Adipocyte (in vitro differentiated cells): ENCODE measurements at places on chromosomes 11 and 22.

DNA sequence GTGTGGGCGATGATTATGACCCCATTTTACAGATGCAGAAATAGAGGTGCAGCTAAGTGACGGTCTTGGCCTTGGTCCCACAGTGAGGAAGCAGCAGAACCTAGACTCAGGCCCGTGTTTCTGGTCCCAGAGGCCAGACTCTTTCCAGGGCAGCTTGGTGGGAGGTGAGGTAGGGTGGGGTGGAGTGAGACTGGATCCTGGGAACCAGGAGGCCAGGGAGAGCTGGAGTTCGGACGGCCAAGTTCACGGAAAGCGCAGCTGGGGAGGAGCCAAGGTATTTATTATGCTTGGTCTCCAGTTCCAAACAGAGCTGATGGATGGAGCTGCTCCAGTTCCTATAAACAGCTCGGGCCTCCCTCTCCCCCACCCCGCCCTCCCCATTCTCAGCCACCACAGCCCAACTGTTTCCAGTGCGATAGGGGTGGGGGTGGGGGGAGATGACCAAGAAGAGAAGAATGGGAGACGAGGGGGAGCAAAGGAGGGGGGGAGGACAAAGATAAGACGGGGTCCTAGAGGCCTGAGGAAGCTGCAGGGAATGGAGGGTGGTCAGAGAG is 16.2 kb downstream of the LRRC32 start:
- DNase-seq: no peak

DNA sequence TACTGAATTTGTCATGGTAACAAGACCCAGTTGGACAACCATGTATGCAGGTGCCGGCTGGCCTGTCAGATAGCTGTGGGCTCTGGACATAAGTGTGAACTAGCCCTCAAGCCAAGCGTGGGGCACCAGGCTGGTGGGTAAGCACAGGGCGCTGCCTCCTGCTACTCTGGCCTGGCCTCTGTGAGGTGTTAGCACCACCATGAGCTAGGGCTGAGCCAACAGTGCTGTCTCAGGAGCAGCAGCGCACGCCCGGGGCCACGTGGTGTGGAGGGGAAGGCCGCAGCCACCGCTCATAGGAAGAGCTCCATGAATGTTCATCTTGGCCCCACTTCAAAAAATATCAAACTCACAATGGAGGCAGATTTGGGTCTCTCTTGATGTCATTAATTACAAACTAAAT is 35.3 kb upstream of the GNB1L start:
- DNase-seq: no peak

DNA sequence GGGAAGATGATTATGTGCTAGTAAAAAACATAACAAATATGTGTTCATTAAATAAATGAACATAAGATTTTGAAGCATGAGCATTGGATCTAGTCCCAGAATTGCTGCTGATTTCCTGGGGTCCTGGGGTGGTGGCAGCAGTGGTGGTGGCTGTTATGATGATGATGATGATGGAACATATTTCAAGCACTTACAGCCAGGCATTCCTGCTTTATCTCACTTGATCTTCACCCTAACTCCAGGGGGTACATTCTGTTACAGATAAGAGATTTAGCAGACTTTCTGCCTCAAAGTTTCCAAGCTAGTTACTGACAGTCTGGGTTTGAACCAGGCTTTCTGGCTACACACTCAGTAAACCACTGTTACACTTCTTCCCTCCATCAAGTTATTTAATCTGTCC is 5.2 kb downstream of the TRAPPC4 start:
- no peak for DNase-seq

DNA sequence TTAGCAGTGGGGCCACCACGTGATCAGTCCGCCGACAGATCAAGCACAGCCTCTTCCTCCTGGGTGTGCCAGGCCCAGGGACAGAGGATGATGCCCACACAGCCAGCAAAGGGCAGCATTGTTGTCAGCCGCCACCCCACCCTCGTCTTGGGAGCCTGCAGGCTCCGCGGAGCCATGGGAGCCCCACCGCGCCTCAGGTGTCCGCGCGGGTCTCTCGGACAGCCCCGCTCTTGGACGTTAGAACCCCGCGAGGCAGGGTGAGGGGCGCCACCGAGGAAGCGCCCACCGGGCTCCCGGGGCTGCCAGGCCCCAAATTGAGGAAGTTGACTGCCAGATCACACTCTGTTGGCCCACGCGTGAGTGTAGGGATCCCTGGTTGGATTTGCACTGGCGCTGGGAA is 83.9 kb upstream of the MS4A8 start:
- no peak for DNase-seq

DNA sequence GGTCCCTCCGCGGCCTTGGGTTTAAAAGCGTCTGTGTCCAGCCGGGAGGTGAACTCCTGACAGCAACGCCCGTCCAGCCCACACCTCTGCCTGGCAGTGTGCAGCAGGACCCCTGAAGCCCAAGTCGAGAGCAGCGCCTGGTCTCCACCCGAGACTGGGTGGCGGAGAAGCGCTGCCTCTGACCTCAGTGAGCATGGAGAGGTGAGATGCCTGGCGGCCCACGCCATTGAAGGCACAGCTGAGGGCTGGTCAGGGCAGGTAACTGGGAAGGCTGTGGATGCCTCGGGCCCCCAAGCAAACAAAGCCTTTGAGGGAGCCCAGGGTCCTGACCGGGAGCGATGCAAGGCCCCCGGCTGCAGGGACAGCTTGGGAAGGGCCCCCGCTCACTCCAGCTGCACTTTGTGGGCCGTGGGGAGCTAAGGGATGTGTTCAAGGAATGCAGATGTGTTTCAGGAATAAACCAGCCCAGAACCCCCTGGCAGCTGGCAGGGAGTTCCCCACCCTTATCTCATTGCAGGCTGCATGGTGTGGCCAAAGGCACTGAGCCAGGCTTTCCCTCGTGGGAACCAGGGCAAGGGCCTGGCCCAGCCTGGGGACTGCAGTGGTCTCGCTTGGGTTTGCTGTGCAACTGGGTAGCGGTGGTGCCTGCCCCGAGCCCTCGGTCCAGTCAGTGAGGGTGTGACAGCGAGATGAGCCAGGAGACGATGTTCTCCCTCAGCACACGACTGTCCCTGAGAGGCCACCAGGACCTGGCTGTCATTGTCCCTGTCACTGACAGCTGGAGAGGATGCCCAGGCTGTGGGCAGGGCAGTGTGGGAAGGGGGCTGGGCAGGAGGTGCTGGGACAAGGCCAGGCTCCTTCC is 92.5 kb downstream of the WNT7B start:
- no peak for DNase-seq

DNA sequence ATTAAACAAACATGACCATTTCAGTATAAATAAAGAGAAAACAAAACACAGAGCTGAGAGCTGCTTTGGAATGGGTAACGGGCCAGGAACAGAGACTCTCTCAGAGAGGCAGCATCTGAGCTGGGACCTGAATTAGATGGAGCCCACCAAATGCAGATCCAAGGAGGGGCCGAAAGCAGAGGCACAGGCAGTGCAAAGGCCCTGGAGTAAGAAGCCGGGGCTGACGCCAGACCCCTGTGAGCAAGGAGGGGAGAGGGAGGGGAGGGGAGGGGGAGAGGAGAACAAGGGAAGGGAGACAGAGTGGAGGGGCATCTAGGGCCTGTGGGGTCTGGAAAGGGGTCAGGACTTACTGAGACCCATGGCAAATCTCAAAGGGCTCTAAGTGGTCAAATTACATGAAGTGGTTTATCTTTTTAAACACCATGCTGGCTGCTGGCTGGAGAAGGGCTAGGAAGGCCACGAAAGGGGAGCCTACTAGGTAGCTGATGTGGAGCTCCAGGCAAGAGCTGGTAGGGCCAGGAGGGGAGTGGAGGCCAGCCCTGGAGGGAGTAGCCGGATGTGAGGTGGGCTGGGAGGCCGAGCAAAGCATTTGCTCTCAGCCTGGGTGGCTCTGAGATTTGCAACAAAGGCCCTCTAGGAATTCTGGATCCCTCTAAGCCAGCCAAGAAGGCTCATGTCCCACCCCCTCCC is 3.2 kb downstream of the OSBPL5 start:
- DNase-seq: no peak

DNA sequence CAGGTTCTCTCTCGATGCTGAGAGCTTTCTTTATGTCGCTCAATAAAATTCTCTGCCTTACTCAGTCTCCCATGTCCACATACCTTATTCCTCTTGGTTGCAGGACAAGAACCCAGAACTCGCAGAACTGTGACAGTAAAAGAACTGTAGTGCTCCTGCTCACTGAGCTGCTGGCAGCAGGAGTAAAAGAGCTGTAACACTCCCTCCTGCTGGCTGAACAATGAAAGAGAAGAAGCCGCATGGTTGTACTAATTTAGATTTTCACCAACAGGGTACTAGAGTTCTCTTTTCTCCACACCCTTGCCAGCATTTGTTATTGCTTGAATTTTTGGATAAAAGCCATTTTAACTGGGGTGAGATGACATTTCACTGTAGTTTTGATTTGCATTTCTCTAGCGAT is 433.2 kb downstream of the GUCY1A2 start:
- DNase-seq: peak; percentile 41

DNA sequence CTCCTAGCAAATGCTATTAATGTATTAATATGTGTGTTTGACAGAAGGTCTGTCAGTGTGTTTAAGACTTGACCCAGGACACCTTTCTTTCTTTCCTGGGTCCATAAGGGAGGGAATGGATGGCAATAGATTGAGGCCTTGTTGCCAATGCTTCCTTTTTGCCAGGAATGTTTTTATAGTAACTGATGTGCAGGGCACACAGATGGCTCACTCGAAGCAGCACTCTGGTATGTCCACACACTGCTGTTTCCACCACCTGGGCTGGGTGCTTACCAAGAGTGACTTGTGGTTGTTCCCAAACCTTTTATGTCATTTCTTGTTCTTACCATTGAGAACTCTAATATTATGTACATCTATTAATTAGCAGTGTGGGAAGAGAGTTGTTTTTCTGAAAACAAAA is 396.9 kb upstream of the SYN3 start:
- DNase-seq: no peak

DNA sequence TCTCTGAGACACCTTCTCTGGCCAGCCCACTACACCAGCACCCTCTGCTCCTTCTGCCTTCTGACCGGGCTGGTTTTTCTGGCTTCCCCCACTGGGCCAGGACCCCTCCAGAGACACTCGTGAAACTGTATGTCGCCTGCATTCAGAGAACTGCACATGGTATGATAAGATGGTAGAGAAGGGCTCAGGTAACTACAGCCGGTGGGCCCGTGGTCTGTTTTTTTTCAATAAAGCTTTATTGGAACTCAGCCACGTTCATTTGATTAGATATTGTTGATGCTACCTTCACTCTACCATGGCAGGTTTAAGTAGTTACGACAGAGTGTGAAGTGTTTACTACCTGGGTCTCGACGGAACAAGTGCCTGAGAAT is 514.0 kb downstream of the TBC1D22A start:
- DNase-seq: no peak

GRCh38 chr11:8584082-8584481 is 9.9 kb downstream of the STK33 start:
- DNase-seq: peak; percentile 23

- peak; percentile 86 for DNase-seq
Measured at GRCh38 chr22:26610072-26610958, 7.5 kb downstream of the CRYBB1 start.

GRCh38 chr22:46676881-46677280 is 56.7 kb downstream of the GRAMD4 start:
- no peak for DNase-seq

DNA sequence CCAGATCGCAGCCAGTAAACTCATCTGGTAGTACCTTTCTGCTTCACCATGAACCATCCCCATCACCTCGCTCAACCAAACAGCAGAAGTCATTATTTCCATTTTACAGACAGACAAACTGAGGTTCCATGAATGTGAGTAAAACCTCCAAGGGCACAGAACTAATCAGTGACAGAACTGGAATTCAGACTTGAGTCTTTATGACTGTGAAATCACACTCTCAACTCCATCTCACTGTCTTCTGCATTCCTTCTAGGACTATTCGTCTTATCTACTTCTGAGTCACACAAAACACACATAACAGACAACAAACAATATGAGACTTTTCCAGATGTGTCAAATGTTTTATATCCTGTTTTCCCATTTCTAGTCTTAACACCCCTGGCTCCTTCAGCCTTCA is 9.3 kb upstream of the NUP50 start:
- DNase-seq: peak; percentile 22

DNA sequence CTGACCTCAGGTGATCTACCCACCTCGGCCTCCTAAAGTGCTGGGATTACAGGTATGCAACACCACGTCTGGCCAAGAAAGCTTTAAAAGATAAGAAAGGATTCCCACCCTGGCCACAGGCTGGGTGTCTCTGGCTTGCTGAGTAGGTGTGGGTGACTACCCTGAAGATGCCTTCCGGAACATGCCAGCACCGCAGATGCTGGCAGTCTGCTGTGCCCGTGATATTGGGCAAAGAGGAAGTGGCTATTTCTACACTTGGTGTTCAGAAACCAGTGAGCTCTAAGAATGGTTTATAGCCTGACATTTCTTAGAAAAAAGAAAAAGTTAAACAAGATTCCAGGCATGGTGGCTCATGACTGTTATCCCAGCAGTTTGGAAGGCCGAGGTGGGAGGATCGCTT is 6.1 kb downstream of the MRPL11 start:
- no peak for DNase-seq

DNA sequence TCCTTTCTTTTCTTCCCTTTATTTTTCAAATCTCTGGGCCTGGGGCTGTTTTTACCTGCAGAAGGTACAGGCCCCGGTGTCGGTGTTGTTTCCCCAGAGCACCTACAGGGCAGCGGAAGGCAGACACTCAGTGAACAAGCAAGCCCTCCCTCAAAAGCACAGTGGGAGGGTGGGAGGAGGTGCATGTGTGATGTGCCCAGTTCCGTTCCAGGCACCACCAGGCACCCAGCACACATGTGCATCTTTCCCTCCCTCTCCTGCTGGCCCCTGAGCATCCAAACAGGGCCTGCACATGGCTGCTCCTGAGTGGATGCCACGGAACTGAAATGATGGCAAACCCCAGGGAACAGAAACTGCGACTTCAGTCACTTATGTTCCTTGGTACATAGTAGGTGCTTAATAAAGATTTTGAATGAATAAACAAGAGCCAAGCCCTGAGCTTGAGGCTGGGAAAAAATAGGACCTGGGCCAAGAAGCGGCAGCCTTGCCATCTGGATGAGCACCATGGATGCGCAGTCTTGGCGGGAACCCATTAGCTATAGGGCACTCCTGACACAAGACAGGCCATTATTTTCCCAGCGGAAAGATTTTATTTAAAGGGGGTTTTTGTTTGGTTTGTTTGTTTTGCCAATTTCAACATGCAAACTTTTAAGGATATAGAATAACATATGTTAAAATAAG is 47.8 kb downstream of the ARRB1 start:
- DNase-seq: no peak

DNA sequence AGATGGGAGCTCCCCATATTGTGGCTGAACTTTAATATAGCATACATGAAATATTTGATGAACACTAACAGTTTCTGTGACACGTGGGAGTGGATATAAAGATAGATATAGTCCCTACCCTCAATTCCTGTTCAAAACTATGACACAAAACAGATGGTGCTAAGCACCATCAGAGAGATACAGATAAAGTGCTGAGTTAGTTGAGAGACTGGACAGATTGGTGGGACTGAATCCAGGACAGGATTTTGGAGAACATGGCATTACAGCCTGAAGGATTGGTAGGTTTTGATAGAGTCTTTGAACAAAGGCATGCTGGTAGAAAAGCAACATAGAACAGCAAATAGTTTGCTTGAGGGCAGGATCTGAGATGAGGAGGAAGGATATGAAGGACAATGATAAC is 215.1 kb upstream of the SORL1-AS1 start:
- no peak for DNase-seq

GRCh38 chr11:112499881-112500204 is 239.2 kb upstream of the PLET1 start:
- DNase-seq: no peak
